ENCODE measurements at places on chromosomes 7 and 10. TPM values are rescaled to one million over a fixed set of nuclear protein-coding genes. Genes with fewer than 3 reads are reported as not detected.

GRCh38 chr10:78260141-78260540, 226.5 kb downstream of the RPS24 start:
- DNase-seq, result no peak

DNA sequence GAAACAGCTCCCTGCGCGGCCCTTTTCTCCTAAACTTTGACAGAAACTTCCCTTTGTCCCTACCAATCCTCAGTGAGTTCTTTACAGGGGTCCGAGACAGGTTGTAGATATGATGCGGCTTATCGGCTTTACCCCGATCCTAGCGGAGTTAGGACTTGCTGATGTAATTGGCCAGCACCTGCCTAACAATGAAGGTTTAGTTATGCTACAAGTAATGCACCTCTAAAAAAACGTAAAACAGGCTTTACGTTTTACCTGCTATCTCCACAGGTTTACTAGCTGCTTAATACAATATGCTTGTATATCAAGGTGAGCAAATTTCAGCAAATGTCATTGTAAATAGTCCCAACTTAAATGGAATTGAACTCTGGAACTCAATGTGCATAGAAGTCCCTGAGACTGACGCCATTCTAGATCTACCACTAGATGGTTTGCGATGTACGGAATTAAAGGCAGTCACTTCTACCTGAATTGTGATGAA, 697 bp upstream of the SNX13 start:
- DNase-seq, result no peak

GRCh38 chr7:95335093-95335492, 10.8 kb upstream of the PON1 start:
- DNase-seq, result no peak

GRCh38 chr10:13099144-13099665, 758 bp upstream of the OPTN start:
- peak; percentile 61 for DNase-seq

- no peak for DNase-seq
Measured at GRCh38 chr7:409339-410281, 110.0 kb downstream of the PDGFA start.

GRCh38 chr10:44311563-44312051, 73.3 kb downstream of the CXCL12 start:
- no peak for DNase-seq

- no peak for DNase-seq
Measured at GRCh38 chr7:35370687-35371086, 116.8 kb upstream of the TBX20 start.

DNA sequence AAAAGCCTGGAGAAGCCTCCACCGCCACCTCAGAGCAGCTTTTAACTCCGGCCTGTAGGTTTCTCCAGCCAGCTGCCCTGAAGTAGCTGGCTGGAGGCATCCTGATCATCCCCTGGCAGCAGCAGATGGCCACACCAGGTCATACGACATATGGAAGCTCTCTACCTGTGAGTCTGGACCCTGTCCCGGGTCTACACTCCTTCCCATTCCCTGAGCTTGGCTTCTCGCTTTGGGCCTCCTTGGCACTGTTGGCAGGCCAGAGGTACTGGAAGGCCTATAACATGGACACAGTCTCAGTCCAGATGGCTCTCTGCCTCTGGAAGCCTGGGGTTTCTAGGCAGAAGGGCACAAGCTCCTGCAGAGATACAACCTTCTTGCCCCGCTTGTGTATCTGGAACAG, 43.5 kb upstream of the TRIM8 start:
- no peak for DNase-seq

DNA sequence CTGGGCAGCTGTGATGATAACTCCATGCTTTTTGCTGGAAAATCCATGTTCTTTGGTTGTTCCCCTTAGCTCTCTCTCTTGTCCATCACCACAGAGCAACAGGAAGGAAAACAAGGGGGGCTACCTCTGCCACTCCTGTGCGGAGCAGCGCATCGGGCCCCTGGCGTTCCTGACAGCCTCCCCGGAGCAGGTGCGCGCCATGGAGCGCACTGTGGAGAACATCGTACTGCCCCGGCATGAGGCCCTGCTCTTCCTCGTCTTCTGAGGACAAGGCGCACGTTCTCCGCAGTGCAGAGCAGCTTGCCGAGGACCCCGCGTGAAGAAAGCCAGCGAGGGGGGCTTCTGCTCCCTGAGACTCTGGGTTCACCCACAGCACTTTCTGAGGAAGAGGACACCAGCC, 40.3 kb downstream of the IL15RA start:
- DNase-seq, result no peak

- DNase-seq, result no peak
Measured at GRCh38 chr10:51083356-51083853, 9.1 kb downstream of the PRKG1 start.

DNA sequence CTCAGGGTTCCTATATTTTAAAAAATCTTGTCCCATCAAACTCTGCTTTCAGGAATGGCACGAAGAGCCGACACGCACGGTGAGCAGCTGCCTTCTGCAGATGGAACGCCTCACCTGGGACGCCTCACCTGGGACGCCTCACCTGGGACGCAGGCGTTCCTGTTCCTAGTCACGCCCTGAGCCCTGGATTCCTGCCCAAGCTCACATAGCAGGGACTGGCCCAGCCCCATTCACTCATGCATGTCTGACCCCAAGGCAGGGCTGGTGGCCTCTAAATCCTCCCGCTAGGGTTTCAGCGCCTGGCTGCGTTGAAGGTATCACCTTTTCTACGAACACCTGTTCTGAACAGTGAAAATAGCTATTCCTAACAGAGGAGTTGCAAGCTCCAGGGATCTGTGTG, 49.8 kb downstream of the CARD11 start:
- DNase-seq, result no peak

- DNase-seq, result no peak
Measured at GRCh38 chr7:14842523-14842922, 60.0 kb downstream of the DGKB start.

DNA sequence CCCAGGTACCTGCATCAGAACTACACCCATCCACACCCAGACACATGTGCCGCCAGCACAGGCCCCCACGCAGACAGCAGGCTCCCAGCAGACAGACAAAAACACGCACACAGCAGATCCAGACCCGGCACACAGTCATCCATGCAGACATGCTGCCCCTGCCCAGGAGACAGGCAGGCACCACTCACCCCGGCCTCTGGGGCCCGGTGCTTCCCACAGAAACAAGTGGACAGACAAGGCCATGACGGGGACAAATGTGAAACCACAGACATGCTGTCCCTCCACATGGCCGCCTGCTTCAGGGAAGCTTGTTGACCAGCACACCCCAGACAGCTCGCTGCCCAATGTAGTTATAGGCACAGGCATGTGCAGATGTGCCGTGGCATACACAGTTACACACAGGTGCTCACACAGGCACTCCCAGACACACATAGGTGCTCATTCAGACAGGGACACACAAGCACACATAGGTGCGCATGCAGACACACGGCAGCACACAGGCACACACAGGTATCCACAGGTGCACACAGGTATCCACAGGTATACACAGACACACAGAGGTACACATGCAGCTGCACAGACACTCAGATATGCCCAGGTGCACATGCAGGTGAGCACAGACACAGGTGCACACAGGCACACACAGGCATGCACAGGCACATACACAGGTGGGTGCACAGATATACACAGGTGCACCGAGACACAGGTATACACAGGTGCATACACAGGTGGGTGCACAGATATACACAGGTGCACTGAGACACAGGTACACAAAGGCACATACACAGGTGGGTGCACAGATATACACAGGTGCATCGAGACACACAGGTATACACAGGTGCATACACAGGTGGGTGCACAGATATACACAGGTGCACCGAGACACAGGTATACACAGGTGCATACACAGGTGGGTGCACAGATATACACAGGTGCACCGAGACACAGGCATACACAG, 10.5 kb upstream of the SCART1 start:
- no peak for DNase-seq

DNA sequence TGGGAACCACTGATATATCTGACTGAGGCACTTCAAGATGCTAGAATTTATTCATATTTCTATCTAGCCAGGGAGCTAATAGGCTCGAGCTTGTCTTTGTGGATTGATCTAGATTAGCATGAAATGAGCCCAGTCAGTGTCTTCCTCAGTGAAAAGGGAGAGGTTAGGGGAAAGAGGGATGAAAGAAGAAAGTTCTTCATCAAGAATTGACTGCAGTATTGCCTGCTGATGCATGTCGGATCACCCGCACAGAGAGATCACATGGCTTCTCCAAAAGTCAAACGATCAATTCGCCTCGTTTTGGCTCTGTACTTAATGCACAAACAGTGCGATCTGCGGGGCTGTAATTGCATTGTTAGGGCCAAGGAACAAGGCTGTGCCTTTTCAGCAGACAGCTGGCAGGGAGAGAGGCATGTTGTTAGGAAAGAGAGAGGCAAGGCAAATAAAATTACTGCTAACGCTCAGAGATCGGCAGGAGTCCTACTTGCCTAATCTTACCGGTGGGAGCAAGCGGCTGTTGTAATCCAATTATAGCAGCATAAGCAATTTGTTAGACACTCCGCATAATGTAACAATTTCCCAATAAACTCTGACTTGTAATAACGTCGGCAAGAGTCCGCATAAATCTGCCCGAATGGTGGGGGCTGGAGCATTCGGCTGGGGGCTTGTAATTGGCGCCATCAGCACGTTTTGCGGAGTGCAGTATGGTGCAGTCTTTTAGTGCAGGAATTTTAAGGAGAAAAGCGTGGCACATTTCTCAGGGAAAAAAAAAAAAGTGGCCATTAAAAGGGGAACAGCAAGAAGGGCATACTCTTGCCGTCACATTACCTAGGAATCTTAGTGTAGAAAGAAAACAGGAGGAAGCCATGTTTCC, 102.1 kb downstream of the POLL start:
- DNase-seq, result no peak

DNA sequence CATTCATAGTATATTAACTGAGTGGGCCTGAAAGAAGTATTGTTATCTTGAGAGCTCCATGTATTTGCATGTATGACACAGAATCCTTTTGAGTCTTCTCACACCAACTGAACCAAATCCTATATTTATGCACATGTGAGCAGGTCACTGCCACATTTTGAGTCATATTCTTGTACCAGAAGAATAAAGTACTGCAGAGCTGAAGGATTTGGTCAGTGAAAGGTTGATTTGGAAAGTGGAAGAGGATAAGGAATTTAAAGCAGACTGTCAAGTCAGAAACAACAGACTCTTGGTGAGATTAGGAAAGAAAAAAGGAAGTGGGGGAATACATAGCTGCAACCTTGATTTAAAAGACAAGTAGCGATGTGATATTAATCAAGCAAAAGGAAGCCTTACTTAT, 121.8 kb downstream of the ARID5B start:
- no peak for DNase-seq

DNA sequence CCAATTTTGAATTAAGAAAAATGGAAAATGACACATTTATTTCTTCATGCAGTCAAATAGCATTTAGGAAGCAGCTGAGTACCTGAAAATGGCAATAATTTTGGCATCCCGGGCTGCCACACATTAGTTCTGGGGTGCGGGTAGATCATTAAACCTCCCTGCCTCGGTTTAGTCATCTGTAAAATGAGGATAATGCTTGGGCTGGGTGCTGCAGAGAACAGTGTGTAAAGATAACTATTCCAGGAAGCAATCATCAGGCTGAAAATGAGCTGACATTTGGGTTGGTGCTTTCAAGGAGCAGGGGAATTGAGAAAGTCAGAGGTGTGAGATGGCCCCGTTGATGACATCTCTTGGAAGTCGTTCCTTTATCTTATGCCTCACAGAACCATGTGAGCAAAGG, 767.2 kb downstream of the PHTF2 start:
- no peak for DNase-seq

DNA sequence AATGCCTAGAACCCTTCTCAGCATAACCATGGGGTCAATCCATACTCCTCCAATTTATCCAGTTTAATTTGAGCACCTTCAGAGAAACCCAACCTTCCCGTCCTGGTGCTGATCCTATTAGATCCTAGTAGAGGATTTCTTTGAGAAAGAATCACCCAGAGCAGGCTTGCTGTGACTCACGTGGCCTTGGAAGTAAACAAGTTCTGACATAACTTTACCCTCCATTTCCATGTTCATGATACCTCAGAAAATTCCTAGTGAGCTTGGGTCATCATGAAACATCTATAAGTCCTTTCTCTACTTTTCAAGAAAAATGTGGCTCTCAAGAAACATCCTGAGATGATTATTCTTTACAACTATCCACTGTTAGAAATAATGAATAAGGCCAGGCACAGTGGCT, 71.7 kb downstream of the PRLHR start:
- DNase-seq, result peak; percentile 38

- peak; percentile 91 for DNase-seq
Measured at GRCh38 chr7:82204694-82205093, 238.9 kb downstream of the CACNA2D1 start.

GRCh38 chr7:30519122-30519521, 14.5 kb upstream of the GGCT start:
- no peak for DNase-seq

DNA sequence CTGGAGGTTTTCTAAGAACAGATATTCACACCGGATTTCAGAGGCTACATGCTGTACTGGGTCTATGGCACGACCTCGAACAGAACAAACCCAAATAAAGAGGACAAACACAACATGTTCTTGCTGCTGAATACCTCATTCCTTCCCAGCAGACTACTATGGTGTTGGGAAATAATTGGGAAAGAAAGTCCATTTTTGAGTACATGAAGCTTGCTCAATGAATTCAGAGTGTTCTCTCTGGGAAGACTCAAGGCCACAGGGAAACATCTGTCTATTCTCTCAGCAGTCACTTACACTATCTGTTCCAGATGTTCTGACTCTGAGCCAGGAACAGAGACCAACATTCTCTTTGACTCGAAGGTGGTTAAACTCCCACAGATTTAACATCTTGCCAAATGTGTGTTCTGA, 30.9 kb downstream of the LAMB1 start:
- DNase-seq, result no peak

DNA sequence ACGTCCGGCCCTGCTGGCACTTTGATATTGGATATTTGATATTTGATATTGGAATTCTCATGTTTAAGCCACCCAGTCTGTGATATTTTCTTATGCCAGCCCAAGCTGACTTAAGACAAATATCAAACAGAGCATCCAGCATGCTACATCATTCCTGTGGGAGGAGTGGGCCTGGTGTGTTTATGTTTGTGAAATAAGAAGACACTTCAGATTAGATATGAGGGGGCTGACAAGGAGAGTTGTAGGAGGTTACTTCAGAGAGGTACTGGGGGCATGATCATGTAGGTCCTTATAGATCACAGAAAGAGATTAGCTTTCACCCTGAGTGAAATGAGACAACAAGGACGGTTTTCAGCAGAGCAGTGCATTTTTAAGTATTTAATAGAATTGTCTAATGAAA, 382.9 kb downstream of the SEMA3D start:
- DNase-seq, result no peak

- DNase-seq, result no peak
Measured at GRCh38 chr7:100890653-100891567, 1.4 kb upstream of the UFSP1 start.

GRCh38 chr7:128703609-128704241, 31.6 kb downstream of the GARIN1A start:
- DNase-seq, result no peak

The FBXL13 gene
- 0.25 TPM for total RNA-seq

The NHLRC2 gene
- total RNA-seq, result 19.4 TPM

The TMEM213 gene
- total RNA-seq, result not detected

The FAM25A gene
- 12.0 TPM for total RNA-seq

The PSD gene
- total RNA-seq, result not detected

The CFAP46 gene
- total RNA-seq, result not detected

The PDE1C gene
- total RNA-seq, result 50.1 TPM

The ZCWPW1 gene
- 5.1 TPM for total RNA-seq

The CTNNA3 gene
- total RNA-seq, result 1.1 TPM

The PRKAR1B gene
- 20.4 TPM for total RNA-seq

The PPP1R3A gene
- total RNA-seq, result not detected

The CRYGN gene
- not detected for total RNA-seq

The LRRC61 gene
- total RNA-seq, result not detected
